PC-3 (cell line): ENCODE measurements at places on chromosomes 6 and 20. TPM values are rescaled to one million over a fixed set of nuclear protein-coding genes. Genes with fewer than 3 reads are reported as not detected.

DNA sequence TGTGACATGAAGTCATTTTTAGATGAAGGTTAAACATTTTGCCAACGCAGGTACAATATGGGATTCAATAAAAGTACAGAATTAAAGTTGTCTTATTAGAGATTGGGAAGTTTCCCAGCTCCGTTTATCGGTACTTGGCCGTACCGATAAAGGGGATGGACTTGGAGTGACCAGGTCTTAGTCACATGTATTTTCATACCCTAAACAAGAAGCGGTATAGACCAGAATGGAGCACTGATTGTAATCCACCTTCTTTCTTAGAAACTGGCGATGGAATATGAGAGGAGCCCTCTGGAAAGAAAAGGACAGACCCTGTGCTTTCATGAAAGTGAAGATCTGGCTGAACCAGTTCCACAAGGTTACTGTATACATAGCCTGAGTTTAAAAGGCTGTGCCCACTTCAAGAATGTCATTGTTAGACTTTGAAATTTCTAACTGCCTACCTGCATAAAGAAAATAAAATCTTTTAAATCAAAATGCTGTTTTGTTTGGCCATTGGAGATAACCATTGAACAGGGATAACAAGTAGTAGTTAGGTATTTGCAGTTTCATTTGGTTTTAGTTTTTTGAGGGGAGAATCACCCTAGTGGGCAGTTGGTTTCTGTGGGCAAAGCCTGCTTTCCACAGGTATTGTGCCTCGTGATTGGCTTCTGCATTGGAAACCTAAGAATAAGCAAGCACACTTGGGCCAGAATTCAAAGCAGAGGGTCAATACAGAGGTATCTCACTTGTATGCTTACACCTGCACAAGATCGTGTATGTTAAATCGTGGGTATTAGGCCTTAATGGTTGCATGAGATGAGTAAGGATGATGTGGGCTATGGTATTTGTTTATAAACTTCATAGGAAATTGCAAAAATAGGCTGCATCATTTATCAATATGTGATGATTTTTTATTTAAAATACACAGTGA is 11.2 kb upstream of the ZNFX1 start:
- peak; percentile 87 for DNase-seq

DNA sequence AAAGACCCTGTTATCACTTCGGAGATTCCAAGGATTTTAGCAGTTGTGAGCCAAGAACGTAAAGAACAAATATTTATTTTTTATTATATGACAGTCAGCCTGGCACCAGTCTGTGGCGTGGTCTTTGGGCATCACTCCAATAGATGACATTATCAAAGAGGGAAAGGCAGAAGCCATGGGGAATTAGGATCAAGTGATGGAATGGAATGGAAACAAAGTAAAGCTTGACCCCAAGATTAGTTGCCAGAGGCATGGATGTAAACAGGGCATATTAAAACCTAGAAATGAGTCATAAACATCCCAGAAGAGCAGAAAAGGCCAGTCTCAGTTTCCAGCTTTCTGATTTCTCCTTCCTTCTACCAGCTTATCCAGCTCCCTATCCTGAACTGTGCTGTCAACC is 11.5 kb downstream of the EIF2S2 start:
- no peak for DNase-seq

DNA sequence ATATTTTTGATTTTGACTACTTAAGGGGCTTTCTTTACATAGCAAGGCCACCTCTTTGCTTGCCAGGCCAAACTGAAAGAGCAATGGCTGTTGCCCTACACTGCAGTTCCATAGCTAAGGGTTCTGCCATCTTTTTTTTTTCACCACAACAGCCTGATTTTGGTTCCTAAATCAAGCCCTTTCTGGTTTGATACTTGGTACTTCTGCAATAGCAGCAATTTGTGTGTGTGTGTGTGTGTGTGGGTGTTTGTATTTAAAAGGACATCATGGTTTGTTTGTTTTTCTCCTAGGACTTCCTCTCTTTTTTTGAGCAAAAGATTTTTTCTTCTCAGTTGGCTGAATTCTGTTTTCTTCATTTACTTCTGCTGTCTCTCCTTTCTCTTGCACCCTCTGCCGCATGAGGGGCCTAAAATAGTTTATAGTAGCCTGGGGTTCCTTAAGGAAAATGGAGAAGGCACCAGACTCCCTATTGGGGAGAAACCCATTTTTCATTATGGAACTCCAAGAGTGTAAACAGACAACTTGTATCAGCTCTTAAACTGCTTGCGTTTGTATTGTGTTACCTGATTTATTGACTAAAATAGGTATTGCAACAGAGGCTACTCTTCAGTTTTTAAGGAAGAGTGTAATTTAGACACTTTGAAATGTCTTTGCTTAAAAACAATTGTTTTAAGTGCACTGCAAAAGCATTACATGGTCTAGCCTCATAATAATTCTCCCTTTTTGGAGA is 12.2 kb upstream of the GCLC start:
- DNase-seq = no peak

- DNase-seq = peak; percentile 56
Observed at GRCh38 chr6:116966675-116967576, 89.9 kb downstream of the RFX6 start.

DNA sequence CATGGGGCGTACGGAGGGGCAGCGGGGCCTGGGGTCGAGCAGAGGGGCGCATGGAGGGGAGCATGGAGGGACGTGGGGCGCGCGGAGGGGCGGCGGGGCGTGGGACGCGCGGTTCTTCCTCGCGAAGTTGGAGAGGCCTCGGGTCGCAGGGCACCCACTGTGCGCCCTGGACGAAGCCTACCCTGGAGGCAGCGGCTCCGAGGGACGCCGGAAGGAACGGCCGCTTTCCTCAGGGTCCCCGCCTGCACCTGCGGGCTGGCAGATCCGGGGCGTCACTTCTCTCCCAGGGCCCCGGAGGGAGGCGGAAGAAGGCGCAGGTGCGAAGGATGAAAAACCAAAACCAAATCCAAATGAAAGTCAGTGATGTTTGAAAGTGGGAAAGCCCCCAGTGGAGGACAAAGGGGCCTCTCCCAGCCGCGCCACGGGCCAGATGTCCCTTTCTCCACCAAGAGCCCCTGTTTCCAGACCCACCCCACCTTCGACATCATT is 142.1 kb upstream of the PDE10A start:
- DNase-seq = no peak

DNA sequence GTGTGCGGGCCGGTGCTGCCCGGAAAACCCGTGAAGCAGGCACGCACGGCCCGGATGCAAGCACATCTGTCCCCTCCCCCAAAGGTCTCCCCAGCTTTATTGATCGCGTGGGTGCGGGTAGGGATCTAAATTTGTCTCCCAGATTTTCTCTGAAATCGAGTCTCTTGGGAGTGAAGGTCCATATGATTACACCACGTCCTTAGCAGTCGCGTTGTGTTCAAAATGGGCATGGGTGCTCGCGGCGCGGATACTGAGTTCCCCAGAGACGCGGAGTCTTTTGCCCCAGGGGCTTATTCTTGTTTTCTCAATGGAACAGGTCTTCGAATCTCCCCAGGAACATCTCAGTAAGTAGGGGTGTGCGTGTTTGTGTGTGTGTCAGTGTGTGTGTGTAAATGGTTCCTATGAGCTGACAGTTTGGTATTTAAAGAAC is 2.8 kb upstream of the ZNF292 start:
- no peak for DNase-seq

GRCh38 chr20:45695496-45695895 is 6.3 kb upstream of the WFDC13 start:
- peak; percentile 58 for DNase-seq

DNA sequence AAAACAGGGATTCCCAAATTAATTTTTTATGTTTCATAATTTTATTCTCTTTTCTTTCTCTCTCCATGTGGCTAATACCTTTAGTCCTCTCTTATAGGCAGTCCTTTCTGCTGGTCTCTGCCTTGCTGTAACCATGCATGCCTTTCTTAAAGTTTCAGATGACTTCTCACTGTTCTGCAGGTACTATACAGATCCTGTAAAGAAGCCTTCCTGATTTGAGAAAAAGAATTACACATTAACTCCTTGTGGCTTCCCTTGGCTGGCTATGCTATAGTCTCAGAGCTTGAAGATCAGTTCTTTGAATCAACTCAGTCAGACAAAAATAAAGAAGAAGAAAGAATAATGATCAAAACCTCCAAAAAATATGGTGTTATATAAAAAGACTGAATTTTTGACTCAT is 7.3 kb upstream of the GPR63 start:
- DNase-seq = no peak

DNA sequence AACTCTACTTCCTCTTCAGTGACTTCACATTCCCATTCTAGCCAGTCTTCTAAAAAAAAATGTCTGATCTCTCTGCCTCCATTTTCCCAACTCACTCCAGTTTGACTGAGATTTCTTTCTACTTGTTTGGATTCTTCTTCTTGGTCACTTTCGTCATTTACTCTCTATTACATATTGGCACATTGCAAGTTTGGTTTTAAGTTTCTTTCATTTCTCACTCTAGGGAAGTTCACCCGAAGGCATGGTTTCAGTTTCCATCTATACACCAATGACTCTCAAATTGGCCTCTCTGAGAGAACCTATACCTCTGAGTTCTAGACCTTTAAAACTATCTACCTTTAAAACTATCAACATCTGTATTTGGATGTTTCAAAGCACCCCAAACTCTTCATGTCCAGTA is 51.3 kb downstream of the CD109 start:
- no peak for DNase-seq

- DNase-seq = no peak
Observed at GRCh38 chr6:218153-219018, 73.9 kb upstream of the DUSP22 start.

DNA sequence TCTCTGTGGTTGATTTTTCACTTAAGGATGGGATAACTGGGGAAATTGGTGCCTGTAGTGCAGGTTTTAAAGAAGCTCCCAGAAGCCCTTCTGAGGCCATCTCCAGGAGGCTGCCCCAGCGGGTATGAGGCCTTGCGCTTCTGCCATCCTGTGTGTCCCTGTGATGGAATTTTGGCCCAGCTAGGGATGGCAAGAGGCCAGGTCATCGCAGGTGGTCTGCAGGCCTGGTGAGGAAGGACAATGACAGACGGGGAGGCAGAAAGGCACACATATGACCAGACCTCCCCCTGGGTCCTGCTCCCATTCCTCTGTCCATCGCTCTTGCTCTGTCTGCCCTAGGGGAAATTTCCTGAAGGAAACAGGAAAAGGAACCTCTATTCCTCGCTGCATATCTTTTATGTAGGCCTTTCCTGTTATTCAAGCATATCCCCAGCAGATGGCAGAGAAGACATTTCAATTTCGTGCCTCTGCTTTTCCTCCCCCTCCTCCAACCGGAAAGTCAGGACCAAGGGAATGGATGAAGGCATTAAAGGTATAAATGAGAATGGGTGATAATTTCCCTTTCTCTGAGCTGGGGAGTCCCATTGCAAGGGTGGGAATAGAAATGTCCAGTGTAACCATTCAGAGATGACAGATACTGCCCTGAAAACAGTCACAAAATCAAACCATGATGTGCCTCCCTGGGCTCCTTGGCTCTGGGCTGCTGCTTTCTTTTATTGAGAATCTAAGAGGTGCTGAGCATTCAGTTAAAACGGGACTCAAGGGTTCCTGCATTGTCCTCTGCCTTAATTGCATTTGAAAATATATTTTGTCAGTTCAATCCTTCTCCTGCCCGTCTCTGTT is 17.6 kb upstream of the HLA-F start:
- DNase-seq = peak; percentile 78

GRCh38 chr6:146968041-146968760 is 236.0 kb upstream of the STXBP5 start:
- peak; percentile 94 for DNase-seq

- DNase-seq = peak; percentile 99
Observed at GRCh38 chr6:52503851-52504781, 72.7 kb downstream of the TRAM2 start.

DNA sequence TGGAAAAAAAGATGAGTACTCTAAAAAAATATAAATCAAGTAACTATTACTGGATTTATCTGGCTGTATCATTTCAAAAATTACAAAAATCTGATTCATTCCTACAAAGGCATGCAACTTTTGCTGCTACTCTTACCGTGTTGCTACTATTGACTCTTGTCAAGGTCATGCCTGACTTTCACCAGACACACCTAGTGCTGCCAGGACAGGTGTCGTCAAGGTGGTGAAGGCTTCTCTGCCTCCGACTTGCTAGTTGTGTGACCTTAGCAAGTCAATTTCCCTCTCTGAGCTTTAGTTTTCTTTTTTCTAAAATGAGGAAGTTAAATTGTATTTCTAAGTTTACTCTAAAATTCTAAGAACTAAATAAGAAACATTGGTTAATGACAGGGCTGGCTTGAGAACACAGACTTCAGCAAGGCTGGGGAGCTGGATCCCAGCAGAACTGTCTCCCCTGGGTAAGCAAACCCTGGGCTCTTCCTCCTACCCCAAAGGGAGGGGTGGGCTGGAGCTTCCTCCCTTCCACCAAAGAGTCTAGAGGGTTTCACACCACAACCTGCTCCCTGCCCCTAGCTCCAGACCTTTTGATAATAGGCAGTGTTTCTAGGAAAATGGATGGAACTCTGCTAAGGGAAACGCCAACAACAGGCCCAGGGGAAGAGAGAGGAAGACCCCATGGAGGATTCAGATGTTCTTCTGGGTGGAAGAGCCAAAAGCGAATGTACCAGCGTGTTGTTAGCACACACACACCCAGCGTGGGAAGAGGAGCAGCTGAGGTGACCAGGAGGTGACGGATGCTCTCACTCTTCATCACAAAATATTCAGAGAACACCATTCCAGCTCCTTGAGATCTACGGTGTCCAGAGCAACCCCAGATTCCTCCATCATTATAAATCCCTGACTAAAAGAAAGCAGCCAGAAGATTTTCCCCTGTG is 47.9 kb upstream of the CITED2 start:
- DNase-seq = no peak

- DNase-seq = no peak
Observed at GRCh38 chr6:53240761-53241160, 92.1 kb upstream of the GCM1 start.

GRCh38 chr6:14454473-14454775 is 336.9 kb downstream of the CD83 start:
- DNase-seq = no peak

GRCh38 chr6:111184827-111185532 is 97.7 kb downstream of the SLC16A10 start:
- DNase-seq = no peak

DNA sequence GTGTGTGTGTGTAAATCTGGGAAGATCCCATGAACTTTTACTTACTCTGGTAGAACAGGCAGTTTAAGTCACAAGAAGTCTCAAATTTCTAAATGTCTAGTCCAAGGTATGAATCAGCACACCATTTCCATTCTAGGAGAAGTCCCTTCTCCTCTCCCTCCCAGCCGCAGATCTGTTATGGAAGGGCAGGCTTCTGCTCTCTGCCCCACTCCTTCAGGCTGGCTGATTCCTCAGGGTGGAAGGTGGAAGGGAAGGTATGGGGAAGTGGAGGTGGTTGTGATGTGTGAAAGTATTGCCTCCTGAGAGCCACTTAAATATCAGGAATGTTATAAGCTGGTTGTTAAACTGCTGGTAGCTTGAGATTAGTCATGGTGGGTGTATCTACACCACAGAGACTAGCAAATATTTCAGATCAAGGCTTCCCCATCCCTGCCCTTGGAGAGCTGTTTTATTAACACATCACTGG is 44.5 kb upstream of the LAMA4 start:
- peak; percentile 86 for DNase-seq

DNA sequence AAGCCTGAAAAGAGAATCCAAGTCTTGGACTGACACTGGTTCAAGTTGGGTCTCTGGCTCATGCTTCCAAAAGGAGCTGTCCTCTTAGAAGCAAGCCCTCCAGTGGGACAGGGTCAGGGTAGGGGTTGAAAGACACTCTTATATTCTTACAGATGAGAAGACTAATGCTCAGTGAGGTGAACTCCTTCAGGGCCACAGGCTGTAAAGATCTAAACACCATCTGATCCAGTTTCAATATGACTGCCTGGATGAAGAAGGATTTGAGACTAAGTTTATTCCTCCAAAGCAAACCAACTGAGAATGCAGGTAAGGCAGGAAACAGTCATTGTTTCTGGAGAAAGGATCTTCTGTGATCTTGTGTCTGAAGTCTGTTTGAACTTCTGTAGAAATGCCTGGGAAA is 99.0 kb upstream of the TAB2 start:
- DNase-seq = no peak

Gene CST5
- not detected in 2 replicates for total RNA-seq
